CD8-positive, alpha-beta memory T cell (primary cell): ENCODE measurements at places on chromosomes 5 and 9. TPM values are rescaled to one million over a fixed set of nuclear protein-coding genes. Genes with fewer than 3 reads are reported as not detected.

OBP2B gene
- not detected for total RNA-seq

OTULIN gene
- total RNA-seq = 86.2 TPM

RNF183 gene
- total RNA-seq = not detected

- DNase-seq = no peak
- H3K4me3 ChIP-seq = no peak overlapping the region
- H3K4me1 ChIP-seq = no peaks in the 10 kb centered on the region
- no peaks in the 10 kb centered on the region for H3K36me3 ChIP-seq
- H3K27ac ChIP-seq = no peak overlapping the region
- H3K27me3 ChIP-seq = no peaks in the 10 kb centered on the region
Measured at GRCh38 chr5:12901696-12902095, 997.5 kb upstream of the CTNND2 start.

- no peaks in the 10 kb centered on the region for H3K27me3 ChIP-seq
- H3K4me3 ChIP-seq = no peak overlapping the region
- no peaks in the 10 kb centered on the region for H3K4me1 ChIP-seq
- no peaks in the 10 kb centered on the region for H3K36me3 ChIP-seq
Measured at GRCh38 chr5:5622806-5623205, 200.3 kb downstream of the ICE1 start.

DNA sequence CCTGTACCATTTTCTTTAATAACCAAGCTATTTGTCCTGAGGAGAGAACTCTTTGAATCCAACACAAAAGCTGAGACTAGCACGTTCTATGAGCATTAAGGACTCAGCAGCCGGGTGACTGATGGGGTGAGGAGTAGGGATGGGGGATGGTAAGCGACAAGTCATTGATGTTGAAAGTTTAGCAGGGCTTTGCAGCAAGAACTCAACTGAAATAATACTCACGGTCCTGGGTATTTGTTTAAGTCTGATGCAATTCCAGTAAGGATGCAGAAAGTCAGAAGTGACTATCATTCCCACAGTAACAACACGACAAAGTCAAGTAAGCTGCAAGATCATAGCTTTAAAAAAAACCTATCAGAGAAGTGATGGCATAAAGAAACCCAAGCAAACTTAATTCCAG is 131.1 kb downstream of the ACTL7B start:
- no peak overlapping the region for H3K4me3 ChIP-seq
- H3K36me3 ChIP-seq = no peaks in the 10 kb centered on the region
- H3K27ac ChIP-seq = no peak overlapping the region
- H3K4me1 ChIP-seq = no peaks in the 10 kb centered on the region
- no peak for DNase-seq
- no peaks in the 10 kb centered on the region for H3K27me3 ChIP-seq

C1QTNF3 gene
- 1.4 TPM for total RNA-seq

- no peak overlapping the region for H3K4me3 ChIP-seq
- H3K36me3 ChIP-seq = peaks cover 24% of the 10 kb centered on the region
- H3K4me1 ChIP-seq = no peaks in the 10 kb centered on the region
- no peaks in the 10 kb centered on the region for H3K27me3 ChIP-seq
- no peak overlapping the region for H3K27ac ChIP-seq
- DNase-seq = no peak
Measured at GRCh38 chr5:313806-314376, 7.6 kb upstream of the AHRR start.

DNA sequence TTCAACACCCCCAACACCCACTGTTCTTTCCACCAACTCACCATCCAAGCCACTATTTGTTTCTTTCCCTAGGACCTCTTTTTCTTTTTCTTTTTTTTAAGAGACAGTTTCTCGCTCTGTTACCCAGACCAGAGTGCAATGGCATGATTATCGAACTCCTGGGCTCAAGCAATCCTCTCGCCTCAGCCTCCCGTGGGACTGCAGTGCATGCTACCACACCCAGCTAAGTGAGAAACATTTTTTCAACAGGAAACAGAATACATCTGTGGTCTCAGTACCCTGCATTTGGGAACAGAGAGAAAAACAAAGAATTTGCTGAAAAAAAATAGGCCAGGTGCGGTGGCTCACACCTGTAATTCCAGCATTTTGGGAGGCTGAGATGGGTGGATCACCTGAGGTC is 24.6 kb downstream of the B4GALT1 start:
- H3K27me3 ChIP-seq = no peaks in the 10 kb centered on the region
- peak overlapping the region; percentile 15 for H3K27ac ChIP-seq
- DNase-seq = no peak
- H3K36me3 ChIP-seq = no peaks in the 10 kb centered on the region
- H3K4me1 ChIP-seq = peaks cover 91% of the 10 kb centered on the region
